ENCODE measurements at places on chromosomes 1 and 21.
A peak's percentile ranks its signal among the peaks of the same experiment; 100 is the strongest.

DNA sequence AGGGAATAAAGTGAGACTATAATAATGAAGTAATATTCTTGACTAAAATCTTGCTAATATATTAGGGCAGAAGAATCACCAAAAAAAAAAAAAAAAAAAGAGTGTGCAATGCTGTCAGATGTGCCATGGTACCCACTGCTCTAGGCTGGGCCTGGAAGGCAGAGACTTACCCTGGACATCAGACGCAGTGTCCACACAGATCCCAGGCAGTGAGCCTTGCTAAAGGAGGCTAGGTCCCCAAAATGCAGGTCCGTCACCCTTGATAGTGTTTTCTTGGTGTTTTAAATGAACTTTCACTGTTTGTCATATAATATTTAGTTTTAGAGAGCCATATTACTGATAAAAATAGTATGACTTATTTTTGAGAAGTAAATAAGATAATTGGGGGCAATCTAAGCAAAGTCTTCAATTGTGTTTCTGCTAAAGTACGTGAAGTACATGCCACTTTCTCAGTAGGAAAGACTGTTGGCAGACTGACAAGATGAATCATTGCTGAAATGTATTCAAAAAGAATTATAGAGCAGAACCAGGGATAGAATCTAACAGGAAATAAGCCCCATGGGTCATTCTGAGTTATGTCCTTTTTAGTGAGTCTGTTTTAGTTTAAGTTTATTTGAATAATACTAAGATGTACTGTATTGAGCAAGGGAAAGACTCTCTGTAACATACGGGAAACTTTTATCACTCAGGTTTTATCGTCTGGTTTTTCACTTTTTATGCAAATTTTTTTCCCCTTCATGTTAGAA lies 74.6 kb upstream of the PDC start:
- no peak for DNase-seq

GRCh38 chr1:64398936-64399335 lies 71.0 kb upstream of the CACHD1 start:
- DNase-seq: no peak

DNA sequence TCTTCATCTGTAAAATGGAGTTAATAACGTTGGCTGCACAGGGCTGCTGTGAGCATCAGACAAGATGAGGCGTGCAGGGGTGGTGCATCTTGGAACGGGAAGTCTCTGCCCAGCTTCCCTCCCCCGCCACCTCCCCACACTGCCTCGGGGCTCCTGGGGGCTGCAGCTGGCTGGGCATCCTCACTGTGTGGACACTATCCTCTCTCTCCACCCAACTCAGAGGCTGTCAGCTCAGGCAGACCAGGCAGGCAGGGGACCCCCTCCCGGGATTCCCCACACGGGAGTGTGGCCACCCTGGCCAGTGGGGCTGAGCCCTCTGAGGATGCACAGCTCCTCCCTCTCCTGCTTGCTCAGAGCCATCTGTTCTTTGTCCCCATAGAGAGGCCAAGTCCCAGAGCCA lies 122.7 kb downstream of the CCDC185 start:
- no peak for DNase-seq

GRCh38 chr1:242641461-242641860 lies 117.0 kb upstream of the PLD5 start:
- DNase-seq: no peak

DNA sequence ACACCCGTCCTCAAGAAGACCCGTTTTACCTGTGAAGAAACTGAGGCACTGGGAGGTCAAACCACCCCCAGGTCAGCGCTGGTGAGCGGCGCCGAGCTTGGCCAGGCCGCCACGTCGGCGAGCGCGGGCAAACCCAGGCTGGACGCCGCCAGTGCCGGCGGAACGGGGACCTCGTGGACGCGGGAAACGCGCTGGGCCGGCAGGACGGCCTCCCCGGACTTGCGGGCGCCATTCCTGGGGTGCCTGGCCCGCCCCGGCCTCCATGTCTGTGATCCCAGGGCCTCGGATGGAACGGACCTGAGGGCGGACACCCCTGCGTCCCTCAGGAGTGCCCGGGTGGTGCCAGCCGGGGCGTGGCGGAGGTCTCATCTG lies 764 bp upstream of the SUMO3 start:
- DNase-seq: no peak

DNA sequence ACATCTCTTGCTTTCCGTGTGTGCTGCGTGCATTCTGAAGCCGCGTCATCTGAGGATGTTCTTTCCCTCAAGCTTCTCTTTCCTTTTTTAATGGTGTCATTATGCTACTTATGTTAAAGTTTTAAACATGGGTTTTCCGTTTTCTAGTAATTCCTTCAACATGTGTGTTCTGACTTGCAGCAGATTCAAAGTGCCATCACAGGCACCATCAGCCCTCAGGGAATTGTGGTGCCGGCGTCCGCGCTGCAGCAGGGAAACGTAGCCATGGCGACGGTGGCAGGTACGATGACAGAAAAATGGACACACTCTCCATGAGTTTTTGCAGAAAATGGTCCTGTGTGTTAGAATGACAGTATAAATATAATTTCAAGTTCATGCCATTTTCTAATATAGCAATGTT lies 42.4 kb downstream of the PKNOX1 start:
- no peak for DNase-seq

DNA sequence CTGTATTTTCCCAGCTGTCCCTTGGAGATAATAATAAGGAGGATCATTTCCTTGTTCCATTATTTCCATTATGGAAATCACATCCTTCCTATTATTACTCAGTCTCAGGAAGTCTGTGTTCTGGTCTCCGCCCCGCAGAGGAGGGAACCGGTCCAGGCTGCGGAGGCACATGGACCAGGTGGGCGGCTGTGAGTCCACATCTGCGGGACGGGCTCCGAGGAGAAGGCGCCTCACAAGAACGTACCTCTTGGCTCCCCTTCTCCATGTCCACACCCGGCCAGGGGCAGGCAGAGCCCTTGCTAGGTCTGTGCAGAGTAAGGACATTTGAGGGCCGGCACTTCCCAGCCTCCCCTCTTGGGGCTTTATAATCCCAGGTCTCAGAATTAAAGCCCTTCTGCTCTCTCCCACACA lies 14.6 kb downstream of the RAB7B start:
- no peak for DNase-seq

DNA sequence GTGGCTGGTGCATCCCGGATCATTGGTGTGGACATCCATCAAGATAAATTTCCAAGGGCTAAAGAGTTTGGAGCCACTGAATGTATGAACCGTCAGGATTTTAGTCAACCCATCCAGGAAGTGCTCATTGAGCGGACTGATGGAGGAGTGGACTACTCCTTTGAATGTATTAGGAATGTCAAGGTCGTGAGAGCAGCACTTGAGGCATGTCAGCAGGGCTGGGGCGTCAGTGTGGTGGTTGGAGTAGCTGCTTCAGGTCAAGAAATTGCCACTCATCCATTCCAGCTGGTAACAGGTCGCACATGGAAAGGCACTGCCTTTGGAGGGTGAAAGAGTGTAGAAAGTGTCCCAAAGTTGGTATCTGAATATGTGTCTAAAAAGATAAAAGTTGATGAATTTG lies 79.1 kb downstream of the FMN2 start:
- no peak for DNase-seq

GRCh38 chr1:232751393-232752140 lies 53.6 kb upstream of the MAP10 start:
- DNase-seq: no peak

- no peak for DNase-seq
These were observed 25.6 kb downstream of the SLX9 start for GRCh38 chr21:44965251-44966022.

DNA sequence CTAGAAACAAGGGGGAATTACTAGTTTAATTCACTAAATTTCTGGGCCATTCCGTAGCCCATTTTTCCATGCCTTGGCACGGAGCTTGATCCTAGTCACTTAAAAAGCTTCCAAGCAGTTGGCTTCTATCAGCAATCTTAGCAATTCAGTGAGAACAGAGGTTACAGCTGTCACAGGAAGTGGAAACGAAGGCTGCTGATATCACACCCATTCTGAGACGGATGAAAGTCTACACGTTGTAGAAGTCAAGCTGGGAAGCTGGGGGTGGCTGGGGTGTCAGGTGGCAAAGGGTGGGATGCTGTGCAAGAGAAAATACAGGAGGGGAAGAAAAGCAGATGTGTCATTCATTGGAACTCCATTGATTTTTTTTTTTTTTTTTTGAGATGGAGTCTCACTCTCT lies 11.8 kb upstream of the STMN1 start:
- DNase-seq: no peak

- no peak for DNase-seq
These were observed 190.8 kb downstream of the DYRK1A start for GRCh38 chr21:37557261-37557950.

GRCh38 chr1:23246274-23246673 lies 29.0 kb upstream of the HTR1D start:
- DNase-seq: no peak

GRCh38 chr1:19754482-19754881 lies 45.2 kb downstream of the TMCO4 start:
- no peak for DNase-seq

GRCh38 chr1:160076295-160076694 lies 5.0 kb upstream of the KCNJ9 start:
- no peak for DNase-seq

GRCh38 chr1:102531036-102531435 lies 534.3 kb upstream of the OLFM3 start:
- DNase-seq: no peak

DNA sequence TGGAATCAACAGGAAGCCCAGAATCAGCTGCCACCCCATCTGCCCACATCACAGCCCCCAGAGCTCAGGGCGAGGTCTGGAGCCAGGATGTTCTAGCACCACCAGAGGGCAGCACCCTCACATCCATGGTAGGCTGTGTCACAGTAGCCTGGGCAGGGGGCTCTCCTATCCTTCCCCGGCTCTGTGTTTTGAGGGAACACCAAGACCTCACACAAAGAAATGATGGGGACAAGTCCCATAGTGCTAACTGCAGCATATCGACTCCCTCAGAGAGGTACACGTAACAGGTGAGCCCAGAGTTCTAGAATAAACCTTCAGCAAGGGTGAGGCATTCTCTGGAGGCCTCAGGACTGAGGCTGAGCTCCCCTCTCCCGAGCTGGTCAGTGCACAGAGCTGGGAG lies 2.3 kb upstream of the KCNC4 start:
- DNase-seq: no peak

- DNase-seq: peak; percentile 49
These were observed 10.0 kb upstream of the C1orf115 start for GRCh38 chr1:220680085-220680687.

- DNase-seq: no peak
These were observed 64.6 kb downstream of the UBIAD1 start for GRCh38 chr1:11337580-11338073.

DNA sequence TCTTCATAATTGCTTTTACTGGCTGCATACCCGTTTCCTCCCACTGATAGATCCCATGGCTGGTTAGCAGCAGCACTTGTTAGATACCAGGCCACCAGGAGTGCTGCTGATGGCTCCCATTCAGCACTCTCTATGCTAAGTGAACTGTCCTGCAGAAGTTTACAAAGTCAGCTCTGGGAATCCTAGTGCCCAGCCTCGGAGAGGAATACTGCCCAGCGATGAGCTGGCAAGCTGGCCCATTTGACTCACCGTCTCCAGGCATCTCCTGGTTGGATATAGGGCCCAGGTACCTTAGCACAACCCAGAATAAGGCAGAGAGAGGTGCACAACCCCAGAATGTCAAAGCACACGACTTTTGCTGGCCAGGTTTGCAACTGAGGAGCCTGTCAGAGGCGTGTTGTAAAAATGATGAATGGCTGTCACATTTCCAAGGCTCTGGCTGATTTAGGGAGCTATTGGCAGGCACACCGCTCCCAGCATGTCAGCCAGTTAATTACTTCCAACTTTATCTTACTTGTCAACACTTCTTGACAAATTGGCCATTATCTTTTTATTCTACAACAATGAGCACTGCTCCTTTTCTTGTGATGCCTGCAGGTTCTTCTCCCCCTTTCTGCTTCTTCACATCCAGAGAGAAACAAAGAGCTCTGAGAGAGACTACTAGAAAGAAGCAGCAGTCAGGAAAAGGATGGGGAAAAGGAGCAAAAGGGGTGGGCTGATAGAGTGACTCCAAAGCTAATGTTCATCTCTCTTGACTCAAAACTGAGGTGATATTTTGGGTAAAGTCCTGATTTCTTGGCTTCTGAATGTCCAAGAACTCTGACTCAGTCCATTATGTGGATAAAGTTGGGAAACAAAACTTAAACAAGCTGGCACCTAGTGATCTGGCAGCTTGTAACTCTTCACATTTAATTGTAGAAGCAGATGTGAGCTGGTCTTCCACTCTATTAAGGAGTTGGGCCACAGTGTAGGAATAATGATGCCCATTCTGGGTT lies 10.8 kb upstream of the ANGPTL7 start:
- DNase-seq: no peak

- no peak for DNase-seq
These were observed 1.1 kb downstream of the GFI1 start for GRCh38 chr1:92485381-92486250.

GRCh38 chr1:217965156-217965786 lies 319.8 kb upstream of the RRP15 start:
- DNase-seq: no peak

DNA sequence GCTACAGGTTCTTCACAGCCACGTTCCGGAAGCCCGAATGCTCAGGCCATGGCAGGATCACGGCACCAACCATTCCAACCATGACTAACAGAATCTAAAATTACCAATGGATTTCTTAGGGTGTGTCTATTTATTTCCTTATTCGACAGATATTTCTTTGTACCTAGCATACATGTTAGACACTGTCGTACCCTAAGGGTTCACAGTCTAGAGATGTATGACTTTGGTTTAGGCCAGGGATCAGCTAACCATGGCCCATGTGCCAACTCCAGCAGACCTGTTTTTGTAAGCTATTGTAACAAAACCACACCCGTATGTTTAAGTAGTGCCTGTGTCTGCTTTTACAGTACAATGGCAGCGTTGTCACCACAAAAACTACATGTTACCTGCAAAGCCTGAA lies 167.0 kb downstream of the NR5A2 start:
- no peak for DNase-seq

DNA sequence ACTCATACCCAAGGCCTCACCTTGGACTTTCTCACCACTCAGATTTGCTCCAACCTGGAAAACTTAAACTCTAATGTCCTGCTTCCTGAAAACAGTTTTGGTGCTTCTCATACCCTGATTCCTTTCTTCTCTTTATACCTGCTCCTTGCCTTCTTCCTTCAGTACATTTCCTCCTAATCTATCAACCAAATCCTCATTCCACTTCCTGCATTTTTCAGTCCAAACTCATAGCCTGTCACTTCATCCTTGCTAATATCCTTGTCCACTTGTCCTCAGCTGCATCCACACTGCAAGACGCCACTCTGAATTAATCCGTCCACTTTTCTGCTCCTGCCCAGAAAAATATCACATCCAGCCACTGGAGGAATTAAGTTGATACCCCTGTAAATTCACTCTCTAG lies 25.9 kb downstream of the PPP1R15B start:
- no peak for DNase-seq

DNA sequence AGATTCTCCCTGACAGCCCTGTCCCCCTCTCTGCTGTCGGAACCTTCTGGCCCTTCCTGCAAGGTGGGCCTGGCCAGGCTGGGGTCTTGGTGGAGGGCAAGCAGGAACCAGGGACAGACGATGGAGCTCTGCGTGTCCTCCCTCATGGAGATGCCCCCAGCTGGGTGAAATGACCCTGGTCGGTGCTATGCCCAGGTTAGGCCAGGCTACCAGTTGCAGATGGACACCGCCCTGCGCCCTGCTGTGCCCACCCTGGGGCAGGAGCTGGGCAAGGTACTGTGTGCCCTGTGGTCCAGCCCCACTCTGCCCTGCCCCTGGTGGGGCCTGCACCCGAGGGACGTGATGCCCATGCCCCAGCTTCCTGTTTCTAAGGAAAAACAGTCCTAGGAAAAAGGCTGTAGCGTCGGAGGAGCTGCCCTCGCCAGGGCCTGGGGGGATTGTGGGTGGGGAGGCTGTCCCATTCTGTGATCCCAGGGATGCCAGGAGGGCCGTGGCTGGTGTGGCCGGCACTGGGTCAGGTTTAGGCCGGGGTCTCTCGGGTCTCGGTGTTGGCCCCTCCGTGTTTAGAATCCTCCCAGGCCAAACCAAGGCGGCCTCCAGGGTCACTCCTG lies 77.6 kb downstream of the MORN1 start:
- no peak for DNase-seq
